ENCODE measurements at places on chromosomes 3 and 15. TPM values are rescaled to one million over a fixed set of nuclear protein-coding genes. Genes with fewer than 3 reads are reported as not detected.

The SLC28A1 gene
- polyA plus RNA-seq, result not detected

The SLC22A13 gene
- not detected for polyA plus RNA-seq

The KBTBD8 gene
- 10.5 TPM for polyA plus RNA-seq

The PGBD4 gene
- 0.71 TPM for polyA plus RNA-seq

The ZXDC gene
- polyA plus RNA-seq, result 9.1 TPM

The ATXN7 gene
- 2.1 TPM for polyA plus RNA-seq

The USP8 gene
- 60.9 TPM for polyA plus RNA-seq

The TMEM212 gene
- polyA plus RNA-seq, result not detected

The PLA2G4E gene
- not detected for polyA plus RNA-seq

The POTEB2 gene
- not detected for polyA plus RNA-seq

The GP9 gene
- polyA plus RNA-seq, result 4.3 TPM

The UBA5 gene
- 38.6 TPM for polyA plus RNA-seq

The KLF15 gene
- polyA plus RNA-seq, result not detected

The CKMT1A gene
- polyA plus RNA-seq, result not detected

The LSMEM2 gene
- polyA plus RNA-seq, result 0.30 TPM

The DISP2 gene
- 0.19 TPM for polyA plus RNA-seq

The GOLGA6A gene
- polyA plus RNA-seq, result not detected

The TRPC1 gene
- polyA plus RNA-seq, result 0.45 TPM

The CLEC3B gene
- polyA plus RNA-seq, result not detected

The GOLGA8G gene
- not detected for polyA plus RNA-seq

The CELSR3 gene
- 0.59 TPM for polyA plus RNA-seq

The RTP1 gene
- not detected for polyA plus RNA-seq

The IQCF5 gene
- not detected for polyA plus RNA-seq

The CCR3 gene
- polyA plus RNA-seq, result 0.15 TPM

The PLA2G4B gene
- 1.3 TPM for polyA plus RNA-seq

The SLC24A5 gene
- not detected for polyA plus RNA-seq

The GOLGA8K gene
- not detected for polyA plus RNA-seq

The GRK7 gene
- polyA plus RNA-seq, result not detected

The NR1I2 gene
- polyA plus RNA-seq, result 0.58 TPM

The EPM2AIP1 gene
- 4.1 TPM for polyA plus RNA-seq

All from IgD-negative memory B cell (primary cell).